Spleen (tissue), 13 donors: ENCODE measurements at places on chromosomes 3 and 15. TPM values are rescaled to one million over a fixed set of nuclear protein-coding genes. Genes with fewer than 3 reads are reported as not detected.

- DNase-seq, result peak; percentile 89
Observed at GRCh38 chr15:29103824-29104565, 165.6 kb downstream of the NSMCE3 start.

- DNase-seq, result no peak
Observed at GRCh38 chr3:133989936-133990702, 39.6 kb downstream of the SLCO2A1 start.

The FBXO40 gene
- total RNA-seq, result not detected

DNA sequence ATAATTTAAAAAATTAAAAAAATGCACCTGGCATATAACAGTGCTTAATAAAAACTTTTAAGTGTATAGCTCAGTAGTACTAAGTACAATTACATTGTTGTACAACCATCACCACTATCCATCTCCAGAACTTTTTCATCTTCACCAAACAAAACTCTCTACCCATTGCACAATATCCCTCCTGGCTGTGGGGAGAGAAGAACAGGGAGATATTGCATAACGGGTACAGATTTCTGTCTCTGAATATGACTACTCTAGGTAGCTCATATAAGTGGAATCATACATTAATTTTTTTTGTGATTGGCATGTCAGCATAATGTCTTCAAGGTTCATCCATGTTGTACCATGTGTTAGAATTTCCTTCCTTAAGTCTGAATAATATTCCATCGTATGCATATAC is 91.0 kb upstream of the PLAAT1 start:
- DNase-seq, result no peak

DNA sequence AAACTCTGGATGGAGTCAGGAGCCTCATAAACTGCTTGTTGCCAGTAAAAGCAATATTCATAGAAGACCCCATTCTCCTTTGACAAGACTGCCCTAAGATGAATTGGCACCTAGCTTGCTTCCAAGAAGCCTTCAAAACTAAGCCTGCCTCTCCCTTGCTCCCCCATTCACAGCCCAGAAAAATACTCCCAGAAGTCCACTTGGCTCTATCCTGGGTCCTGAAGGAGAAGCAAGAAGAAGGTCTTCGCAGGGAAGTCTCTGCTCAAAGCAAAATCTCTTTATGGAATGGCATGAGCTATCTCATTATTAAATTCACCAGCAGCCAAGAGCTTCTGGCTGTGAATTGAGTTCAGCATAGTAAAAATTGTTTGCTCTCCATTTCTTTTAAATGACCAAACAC is 230.2 kb upstream of the ARRDC4 start:
- DNase-seq, result no peak
